ENCODE measurements at places on chromosomes 13 and 19.

DNA sequence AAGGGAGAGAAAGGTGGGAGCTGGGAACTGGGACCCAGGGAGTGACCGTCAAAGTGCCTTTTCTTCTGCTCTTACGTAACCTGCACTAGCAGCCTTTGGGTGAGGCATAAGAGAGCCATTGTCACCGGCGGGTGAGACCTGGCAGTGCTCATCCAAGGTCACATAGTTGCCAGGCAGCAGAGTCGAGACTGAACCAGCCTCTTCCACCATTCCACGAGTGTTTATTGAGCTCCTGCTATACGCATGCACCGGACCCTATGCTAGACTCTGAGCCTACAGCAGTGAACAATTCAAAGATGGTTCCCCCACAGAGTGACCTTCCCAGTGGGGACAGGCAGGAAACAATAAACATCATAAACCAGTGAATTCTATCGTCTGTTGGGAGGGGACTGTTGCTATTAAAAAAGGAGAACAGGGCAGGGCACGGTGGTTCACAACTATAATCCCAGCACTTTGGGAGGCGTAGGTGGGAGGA, 18.6 kb upstream of the STRN4 start:
- no peak for DNase-seq

- no peak for DNase-seq
Observed at GRCh38 chr13:42379241-42379640, 107.3 kb downstream of the AKAP11 start.

GRCh38 chr13:52377898-52378297, 28.1 kb downstream of the THSD1 start:
- DNase-seq = no peak

GRCh38 chr19:38799104-38799503, 10.1 kb downstream of the LGALS7B start:
- DNase-seq = no peak

DNA sequence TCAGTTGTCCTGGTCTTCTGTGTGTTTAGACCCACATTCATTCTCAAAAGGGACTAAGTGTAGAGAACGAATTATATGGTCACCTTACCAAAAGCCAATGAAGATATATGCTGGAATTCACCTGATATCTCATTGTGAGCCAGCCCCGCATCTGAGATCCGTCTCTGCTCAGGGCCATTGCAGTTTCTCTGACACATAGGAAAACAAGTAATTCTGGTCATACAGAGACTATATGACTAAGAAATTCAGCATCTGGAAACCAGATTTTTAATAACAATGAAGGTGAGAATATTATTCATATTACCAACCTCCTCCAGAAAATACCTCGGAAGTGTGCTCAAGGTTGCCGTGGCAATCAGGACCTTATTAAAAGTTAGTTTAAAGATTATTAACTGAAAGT, 278.6 kb upstream of the EDNRB start:
- DNase-seq = no peak

DNA sequence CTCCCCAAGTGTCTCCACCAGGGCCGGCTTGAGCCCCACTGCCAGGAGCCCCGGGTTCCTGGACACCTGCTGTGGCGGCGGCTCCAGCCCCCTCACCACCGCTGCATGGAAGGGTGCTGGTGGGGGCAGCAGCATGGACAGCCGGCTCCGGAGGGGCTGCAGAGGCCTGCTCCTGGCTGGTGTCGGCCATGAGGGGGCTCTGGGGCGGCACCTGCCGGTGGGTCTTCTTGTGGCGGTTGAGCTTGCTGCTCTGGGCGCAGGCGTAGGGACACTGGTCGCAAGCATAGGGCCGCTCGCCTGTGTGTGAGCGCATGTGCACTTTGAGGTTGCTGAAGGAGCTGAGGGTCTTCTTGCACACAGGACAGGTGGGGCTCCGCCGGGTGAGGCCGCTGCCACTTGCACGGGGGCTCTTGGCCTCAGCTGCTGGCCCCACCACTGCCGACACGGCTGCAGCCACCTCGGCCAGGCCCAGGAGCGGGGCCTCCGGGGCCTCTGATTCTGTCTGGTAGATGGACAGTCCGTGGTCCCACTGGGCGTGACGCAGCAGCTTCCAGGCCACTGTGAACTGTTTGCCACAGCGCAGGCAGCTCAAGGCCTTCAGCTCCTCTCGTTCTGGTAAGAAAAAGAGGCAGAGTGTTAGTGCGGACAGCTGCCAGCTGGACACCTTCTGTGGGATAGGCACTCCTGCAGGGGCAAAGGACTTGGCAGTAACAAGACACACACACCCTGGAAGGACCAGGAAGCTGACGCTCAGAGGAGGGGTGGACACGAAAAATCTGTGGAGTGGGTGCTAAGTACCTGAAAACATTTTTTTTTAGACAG, 4.1 kb downstream of the ZNF296 start:
- no peak for DNase-seq

- no peak for DNase-seq
Observed at GRCh38 chr13:59674616-59675015, 489.1 kb downstream of the DIAPH3 start.
